Large intestine (tissue), 12 donors: ENCODE measurements at places on chromosomes 7 and 10. TPM values are rescaled to one million over a fixed set of nuclear protein-coding genes. Genes with fewer than 3 reads are reported as not detected.

The FAM25C gene
- polyA plus RNA-seq = not detected

The DPP6 gene
- polyA plus RNA-seq = 7.8 TPM

The SAP25 gene
- polyA plus RNA-seq = 7.9 TPM

The PRKAR2B gene
- polyA plus RNA-seq = 16.3 TPM

The HEPACAM2 gene
- 63.2 TPM for polyA plus RNA-seq

The ARHGEF5 gene
- polyA plus RNA-seq = 41.1 TPM
